ENCODE measurements at places on chromosomes 11 and 22.
A peak's percentile ranks its signal among the peaks of the same experiment; 100 is the strongest.

DNA sequence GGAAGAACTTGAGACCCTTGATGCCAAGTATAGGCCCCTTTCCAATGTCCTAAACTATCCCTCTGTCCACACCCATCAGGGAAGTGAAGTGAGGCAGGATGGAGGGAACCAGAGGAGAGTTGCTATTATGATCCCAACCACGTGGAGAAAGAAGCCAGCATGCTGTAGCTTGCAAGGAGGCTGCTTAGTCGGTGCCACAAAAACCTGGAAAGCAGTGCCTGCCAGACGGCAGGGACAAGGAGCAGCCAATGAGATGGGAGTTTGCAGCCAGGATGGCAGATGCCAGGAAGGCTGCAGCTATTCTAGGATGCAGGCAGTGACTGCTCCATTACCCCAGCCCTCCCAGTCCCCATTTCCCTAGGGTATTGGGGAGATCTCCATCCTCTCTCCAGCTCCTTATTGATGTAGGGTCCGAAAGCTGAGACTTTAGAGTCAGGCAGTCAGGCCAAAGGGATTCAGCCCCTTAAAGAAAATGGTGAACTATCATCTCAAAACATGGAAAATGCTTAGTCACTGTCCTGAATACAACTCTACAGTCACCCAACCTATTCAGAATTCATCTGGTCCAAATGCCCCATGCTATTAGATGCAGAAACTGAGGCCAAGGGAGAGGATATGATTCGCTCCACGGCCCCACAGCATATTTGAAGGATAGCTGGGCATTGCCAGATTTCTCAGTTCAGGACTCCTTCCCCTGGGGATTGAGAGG, 18.4 kb upstream of the LRRC55 start:
- DNase-seq: no peak

GRCh38 chr11:93832780-93833179, 17.6 kb downstream of the VSTM5 start:
- no peak for DNase-seq

GRCh38 chr11:122082205-122082604, 33.8 kb downstream of the BLID start:
- no peak for DNase-seq

DNA sequence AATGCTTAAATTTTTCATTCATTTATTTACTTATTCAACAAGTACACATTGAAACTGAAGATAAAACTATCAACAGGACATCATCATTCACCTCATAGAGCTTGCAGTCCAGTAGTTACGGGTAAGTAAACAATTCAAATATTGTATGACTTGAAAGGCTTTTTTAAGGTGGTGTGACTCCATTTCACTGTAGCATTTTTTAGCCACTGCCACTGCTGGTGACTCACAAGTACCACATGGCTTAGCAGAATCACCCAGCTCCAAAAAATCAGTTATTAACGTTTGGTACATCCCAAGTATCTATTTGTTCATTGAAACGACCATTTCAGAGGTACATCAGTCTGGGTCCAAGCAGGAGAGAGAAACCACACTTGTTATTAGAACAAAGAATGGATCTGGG, 427.9 kb upstream of the DDI1 start:
- no peak for DNase-seq

- DNase-seq: no peak
Observed at GRCh38 chr11:120637131-120637530, 125.6 kb downstream of the GRIK4 start.

- DNase-seq: peak; percentile 73
Observed at GRCh38 chr22:39472570-39473556, 16.1 kb downstream of the MGAT3 start.

DNA sequence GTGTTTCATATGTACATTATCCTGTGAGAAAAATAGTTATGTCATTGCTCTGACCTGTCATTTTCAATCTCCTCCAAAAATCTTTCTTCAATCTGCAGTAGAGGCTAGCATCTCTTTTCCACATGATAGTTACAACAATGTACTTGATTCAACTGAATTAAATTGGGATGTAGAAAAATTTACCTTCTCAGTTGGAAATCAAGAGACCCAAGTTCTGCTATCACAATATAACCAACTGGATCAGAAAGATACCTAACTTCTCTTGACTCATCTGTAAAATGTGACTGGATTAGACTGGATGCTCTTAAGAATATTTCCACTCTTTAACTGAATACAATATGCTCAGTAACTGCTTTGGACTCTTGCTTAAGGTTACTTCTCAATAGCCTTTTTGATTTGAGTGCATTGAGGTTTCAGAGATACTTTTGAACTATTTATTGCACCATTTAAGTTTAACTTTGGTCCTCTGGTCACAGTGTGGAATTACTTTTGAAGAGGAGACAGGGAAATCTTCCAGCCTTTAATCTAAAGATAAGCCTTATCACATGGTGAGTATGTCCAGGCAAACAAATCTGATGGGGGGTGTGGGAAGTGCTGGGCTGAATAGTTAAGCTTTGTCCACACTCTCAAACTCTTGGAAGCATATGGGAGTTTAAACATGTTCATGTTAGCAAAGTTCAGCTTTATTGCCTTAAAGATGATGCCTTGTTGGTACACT, 82.3 kb downstream of the YAP1 start:
- DNase-seq: no peak

GRCh38 chr11:60942970-60943565, 8.9 kb downstream of the SLC15A3 start:
- DNase-seq: no peak

GRCh38 chr11:94585399-94585798, 18.2 kb downstream of the PIWIL4 start:
- no peak for DNase-seq

DNA sequence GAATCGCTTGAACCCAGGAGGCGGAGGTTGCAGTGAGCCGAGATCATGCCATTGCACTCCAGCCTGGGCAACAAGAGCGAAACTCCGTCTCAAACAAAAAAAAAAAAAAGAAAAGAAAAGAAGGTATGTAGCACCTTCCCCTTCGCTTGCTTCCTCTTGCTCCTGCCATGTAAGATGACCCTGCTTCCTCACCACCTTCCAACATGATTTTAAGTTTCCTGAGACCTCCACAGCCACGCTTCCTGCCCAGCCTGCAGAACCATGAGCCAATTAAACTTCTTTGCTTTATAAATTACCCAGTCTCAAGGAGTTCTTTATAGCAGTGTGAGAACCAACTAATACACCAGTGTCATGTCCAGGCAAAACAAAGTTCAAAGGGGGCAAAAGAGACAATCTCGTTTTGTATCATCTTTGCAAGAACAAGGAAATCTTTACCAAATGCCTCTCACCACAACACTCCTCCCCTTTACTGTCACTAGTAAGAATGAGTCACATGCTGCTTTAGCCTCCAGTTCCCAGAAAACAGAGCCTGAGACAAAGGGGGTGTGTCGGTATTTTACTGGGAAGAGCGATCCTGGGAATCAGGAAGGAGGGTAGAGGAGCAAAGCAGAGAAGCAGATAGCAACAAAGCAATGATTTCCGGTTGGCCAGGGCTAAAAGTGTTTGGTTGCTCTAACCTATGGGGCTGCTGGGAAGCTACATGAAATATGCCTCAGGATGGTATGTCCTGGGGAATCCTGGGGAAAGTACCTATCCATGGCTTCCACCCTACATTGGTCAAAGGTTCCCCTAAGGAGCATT, 10.5 kb upstream of the MCHR1 start:
- peak; percentile 73 for DNase-seq

GRCh38 chr11:82229341-82229740, 504.3 kb downstream of the FAM181B start:
- DNase-seq: peak; percentile 29

- DNase-seq: no peak
Observed at GRCh38 chr22:50526834-50527801, 1.7 kb upstream of the SCO2 start.

GRCh38 chr11:75478783-75479596, 46.0 kb upstream of the KLHL35 start:
- DNase-seq: no peak

- peak; percentile 36 for DNase-seq
Observed at GRCh38 chr11:93542811-93543229, 371 bp downstream of the SMCO4 start.

GRCh38 chr11:59429924-59430516, 3.8 kb upstream of the OR5A2 start:
- DNase-seq: peak; percentile 46

GRCh38 chr11:34682825-34683224, 61.9 kb downstream of the EHF start:
- peak; percentile 78 for DNase-seq

DNA sequence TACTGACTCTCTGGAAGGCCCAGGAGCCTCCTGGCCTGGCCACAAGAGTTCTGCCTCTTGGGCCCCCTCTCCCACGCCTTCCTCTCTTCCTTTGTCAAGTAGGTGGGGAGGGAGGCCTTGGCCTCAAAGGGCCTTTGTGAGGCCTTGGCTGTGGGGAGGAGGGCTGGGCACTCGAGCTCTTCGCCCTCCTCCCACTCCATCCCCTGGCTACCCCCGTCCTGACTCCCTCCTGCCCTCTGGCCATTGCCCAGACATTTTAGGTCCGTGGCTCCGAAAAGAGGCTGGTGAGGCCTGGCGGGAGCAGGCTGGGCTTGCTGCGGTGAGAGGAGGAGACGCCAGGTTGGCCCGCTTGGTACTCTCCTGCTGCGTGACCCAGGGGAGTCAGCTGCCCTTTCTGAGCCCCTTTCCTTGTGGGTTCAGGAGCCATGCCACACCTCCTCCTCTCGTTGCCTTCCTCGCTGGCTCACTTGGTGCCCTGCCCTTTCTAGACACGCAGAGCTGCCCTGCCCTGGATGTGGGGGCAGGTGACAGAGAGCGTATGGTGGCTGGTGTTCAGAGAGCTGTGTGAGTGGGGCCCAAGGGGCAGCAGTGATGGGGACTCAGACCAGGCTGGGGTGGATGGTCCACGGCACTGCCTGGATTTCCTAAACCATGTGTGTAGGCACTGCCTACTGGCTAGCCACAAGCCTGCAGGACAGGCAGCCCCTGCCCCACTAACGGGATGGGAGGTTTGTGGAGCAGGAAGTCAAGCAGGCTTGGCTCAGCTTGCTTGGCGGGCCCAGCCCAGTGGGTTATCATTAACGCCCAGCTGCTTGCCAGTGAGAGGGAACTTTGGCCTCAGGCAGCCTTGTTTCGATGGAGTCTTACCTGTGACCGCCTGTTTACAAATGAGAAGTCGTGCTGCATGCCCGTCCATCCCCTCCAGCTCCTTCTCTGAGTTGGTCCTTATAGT, 15.8 kb upstream of the OMP start:
- no peak for DNase-seq

DNA sequence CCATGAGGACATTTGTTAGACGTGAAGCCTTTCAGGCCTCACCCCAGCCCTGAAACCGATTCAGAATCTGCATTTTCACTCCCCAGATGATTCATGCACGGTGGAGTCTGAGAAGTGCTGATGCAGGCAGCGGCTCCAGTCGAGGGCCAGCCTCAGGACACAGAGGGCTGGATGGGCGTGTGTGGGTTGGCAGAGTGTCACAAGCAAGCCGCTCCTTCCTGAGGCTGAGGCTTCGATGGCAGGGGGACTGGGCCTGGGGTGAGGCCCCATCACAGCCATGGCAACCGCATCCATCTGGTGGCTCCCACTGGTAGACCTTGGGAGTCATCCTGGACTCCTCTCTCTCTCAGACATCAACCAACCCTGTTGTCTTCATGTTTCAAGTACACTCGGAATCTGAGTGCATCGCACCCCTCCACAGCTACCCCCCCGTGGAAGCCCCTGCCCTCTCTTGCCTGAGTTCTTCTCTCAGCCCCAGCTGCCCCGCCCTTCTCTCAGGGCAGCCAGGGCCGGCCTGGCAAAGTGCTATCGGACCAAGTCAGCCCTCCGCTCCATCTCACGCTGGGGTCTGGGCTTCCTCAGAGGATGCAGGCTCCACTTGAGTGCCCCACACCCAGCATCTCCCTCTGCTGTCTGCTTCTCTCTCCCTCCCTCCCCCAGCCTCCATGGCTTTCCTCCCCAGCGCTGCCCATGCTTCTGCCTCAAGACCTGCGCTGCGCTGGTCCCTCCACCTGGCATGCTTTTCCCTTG, 10.6 kb downstream of the KCNC1 start:
- DNase-seq: no peak

DNA sequence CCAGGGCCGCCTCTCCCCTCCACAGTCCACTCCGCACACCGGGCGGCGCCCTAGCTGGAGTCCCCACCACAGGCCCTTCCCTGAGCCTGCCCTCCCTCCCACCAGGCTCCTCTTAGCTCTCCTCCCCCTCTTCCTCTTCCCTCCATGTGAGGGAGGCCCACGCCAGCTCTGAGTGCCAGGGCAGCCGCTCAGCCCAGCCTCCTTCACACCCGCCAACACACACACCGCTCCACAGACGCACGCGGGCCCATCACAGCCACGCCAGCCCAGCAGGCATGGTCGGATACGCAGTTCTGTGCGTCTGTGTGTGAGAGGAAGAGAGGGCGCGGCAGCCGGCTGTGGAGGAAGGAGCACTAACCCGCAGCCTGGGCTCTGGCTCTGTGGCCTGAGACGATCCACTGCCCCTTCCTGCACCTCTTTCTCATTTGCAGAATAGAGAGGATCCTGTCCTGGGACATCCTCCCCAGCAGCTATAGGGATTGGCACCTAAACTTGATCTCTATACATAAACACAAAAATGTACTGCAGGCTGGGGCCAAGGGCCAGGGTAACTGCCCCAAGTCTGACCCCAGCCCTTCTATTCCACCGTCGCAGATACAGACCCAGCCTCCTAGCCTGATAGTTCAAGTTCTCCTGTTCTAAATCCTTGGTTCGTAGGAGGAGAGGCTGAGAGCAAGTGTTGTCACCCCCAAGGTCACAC, 3.5 kb downstream of the CHRM4 start:
- DNase-seq: no peak

- DNase-seq: no peak
Observed at GRCh38 chr22:17606496-17606895, 22.1 kb downstream of the ATP6V1E1 start.

DNA sequence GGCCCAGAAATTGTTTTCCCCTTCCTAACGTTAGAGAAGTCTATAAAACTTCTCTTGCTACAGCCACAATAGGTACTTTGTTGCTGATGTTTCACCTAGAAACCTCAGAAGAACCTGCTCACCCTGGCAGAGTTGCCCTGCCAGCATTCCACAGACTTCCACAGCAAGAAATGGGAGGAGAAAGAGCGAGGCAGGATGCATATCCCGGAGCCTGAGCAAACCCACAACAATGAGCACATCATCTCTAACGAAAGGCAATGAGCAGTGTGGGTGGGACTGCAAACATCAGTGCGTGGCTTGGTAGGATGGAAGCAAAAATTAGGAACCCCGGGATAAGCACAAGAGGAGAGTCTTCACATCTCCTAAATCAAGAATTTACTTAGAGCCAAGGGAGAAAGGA, 892.3 kb downstream of the OPCML start:
- DNase-seq: peak; percentile 6

DNA sequence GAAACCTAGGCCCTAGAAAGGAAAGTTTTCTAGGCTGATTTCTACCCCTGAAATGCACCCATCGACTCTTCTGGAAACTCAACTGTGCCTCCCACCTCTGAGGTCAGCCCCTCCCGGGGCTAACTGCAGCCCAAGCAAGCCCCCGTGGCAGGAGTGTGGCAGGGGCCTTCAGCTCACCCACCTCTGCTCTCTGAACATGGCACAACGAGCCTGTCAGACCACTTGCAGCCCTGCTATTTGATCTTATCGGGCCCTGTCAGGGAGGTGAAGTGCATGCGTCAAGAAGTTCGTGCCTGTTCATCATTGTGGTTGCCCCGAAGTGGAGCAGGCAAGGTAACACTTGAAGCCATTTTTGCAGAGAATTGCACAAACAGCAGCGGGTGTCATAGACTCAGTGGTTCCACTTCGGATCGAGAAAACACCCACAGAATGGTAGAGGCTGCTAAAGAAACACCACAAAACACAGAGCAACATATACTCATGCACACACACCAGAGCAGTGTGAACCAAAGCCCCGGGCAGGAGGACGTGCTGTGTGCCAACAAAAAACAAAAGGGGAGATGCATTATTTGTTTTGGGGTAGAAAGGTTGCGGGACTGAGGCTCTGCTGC, 262.7 kb downstream of the ETS1 start:
- DNase-seq: no peak

GRCh38 chr11:74332291-74332690, 20.9 kb upstream of the P4HA3 start:
- no peak for DNase-seq

Measured in SW480 (cell line).